Hematopoietic multipotent progenitor cell (in vitro differentiated cells): ENCODE measurements at places on chromosomes 16 and 17.

DNA sequence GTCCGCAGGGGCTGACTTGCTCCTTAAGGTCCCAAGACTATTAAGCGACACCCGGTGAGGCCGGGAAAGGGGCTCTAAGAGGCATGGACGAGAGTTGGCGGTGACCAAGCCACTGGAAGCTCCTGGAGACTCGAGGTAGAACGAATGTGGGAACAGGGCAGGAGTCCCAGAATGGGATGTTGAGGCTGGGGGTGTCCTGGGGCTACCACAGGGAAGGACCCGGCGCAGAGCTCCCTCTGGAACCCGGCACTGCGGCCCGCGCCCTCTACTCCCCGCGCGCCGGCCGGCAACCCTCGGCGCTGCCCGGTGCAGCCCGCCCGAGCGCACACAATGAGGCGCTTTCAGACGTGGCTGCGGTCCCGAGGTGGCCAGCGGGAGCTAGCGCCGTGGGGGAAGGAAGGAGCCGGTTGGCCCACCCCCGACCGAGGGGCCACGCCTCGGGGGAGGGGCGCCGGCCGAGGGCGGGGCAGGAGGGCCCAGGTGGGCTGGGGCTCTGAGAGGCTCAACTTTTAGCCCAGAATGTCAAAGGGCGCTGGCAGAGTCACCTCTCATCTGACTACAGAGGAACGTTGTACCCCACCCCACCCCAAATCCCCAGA is at the start of gene CHST6:
CHST6 (minus strand) TSS at position 366 of the 599 bp plus-strand sequence. CDS start 15,613 bp downstream, outside the sequence.
- DNase-seq = no peak

DNA sequence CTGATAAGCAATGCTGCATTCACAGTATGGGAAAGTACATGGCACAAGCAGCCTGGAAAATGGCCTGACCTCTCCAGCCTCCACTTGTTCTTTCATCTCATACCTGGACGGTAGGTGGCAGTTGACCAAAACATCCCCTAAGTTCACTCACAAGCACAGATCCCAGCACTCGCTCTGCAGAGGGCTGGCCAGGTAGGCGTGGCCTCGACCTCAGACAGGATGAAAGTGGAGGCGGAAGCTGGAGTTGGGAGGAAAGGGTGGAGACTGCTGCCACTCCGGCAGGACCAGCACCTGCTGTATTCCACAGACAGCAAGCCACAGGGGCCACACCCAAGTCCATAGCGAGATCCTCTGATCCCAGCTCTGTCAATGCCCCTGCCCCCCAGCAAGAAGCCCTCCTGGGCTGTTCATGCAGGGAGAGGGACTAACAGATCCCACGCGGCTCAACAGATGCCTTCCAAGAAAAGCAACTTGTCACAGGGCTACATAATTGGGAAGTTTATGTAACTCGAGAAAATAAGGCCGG is 31.3 kb downstream of the ZCCHC14 start:
- no peak for DNase-seq

- DNase-seq = no peak
Observed at GRCh38 chr17:80795090-80795580, 196.5 kb upstream of the CHMP6 start.

DNA sequence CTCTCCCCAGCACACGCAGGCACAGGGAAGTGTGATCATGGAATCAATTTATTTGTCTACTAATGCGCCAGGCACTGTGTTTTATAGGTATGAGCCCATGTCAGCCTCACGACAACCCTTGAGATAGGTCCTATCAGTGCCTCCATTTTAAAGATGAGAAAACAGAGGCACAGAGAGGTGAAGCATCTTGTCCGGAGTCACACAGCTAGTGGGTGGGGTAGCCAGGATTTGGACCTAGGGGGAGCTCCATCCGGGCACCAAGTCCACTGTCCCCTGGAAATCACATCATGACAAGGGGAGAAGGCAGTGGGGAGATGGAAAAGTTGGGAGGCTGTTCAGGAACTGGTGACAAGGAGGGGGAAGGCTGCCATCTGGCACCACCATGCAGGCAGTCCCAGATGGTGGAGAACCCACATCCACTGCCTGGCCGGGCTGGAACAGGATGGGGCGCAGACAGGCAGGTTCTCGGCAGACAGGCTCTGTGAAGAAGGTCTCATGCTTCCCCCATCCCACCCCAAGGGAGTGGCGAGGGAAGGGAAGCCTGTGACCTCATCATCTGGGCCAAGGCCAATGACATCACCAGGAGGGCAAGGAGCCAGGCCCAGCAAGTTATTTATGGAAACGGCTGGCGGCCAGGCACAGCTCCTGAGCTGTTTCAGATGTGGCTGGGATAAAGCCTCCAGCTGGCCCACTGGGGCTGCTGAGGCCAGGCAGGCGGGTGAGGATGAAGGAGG is 126.0 kb upstream of the SDK2 start:
- DNase-seq = no peak

DNA sequence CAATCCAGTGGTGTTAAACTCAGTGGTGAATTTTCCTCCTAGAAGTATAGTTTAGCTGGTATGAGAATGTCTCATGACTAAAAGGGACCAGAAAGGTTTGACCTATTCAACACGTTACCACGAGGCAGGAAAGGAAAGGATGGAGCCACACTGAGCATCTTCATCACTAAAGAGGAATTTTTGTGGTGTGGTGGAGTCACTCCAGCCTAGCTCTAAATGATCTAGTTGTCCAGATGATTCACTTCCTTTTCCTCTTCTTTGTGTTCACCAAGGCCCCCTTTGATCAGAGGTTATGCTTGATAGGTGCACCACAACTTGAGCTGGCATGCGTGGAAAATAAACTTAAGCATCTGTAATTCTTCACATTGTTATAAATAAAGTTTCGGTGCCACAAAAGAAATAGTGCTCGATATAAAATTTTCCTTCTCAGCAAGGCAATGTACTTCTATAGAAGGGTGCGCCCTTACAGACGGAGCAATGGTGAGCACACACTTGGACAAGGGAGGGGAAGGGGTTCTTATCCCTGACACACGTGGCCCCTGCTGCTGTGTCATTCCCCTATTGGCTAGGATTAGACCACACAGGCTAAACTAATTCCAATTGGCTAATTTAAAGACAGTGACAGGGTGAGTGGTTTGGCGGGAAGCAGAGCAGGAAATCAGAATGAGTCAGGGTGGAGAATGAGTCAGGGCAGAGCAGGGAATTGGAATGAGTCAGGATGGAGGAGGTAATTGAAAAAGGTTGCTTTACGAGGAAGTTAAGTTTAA is 254.6 kb downstream of the HS3ST3A1 start:
- peak; percentile 19 for DNase-seq

GRCh38 chr17:14336418-14336817 is 35.5 kb downstream of the HS3ST3B1 start:
- DNase-seq = no peak

- peak; percentile 19 for DNase-seq
Observed at GRCh38 chr17:64081802-64082799, 47.8 kb downstream of the ERN1 start.

GRCh38 chr17:69246726-69247375 is 18.2 kb upstream of the ABCA10 start:
- peak; percentile 3 for DNase-seq

- DNase-seq = no peak
Observed at GRCh38 chr17:76570457-76570856, 15.2 kb downstream of the ST6GALNAC2 start.

GRCh38 chr16:70156207-70156978 is 17.2 kb upstream of the CLEC18C start:
- no peak for DNase-seq

DNA sequence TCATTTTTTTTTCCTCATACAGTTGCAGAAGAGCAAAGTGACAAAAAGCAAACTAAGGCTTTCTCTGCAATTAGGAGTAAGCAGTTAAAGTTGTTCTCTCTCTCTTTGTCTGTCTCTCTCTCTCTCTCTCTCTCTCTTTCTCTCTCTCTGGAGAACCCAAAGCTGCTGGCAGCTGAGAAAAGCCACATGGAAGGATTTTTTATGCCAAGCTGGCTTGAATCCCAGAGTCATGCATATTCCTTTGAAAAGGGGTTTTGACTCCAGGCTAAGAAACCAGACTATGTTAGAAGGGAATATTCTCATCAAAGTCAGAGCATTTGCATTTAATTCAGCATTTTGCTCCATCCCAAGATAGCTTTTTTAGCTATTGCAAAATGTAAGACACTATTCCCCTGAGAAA is 1114.2 kb upstream of the GOT2 start:
- no peak for DNase-seq

DNA sequence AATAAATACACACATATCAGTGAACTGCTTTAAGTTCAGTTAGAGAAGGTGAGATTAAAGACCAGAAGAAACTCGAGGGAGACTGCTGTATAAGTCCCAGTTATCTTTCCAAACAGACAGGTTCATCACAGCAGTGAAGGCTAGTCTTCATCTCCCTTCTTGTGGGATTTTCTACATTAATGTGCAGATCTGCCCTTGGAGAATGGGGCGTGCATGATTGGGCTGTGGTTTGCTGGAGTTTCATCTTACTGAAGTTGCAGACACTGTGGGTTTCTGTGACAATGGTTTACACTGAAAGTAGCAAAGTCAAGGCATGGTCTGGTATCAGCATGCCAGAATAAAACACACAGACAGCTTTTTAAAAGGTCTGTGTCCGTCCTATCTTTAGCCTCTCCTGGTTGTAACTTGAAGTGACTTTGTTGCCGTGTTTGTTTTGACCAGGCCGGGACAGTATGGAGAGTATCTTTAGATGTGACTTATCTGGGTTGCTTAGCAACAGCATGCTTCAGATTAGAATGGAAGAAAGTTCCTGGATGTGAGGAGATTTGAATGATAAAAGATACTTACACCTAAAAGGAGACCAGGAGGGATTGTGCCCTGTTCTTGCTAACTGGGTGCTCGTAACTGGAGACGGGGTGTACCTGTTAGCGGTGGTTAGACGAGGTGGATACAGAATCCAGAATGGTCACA is 16.1 kb downstream of the NAA60 start:
- no peak for DNase-seq

- no peak for DNase-seq
Observed at GRCh38 chr17:81397314-81398175, 2.3 kb downstream of the BAHCC1 start.

- no peak for DNase-seq
Observed at GRCh38 chr17:28887871-28888471, 9.6 kb downstream of the FLOT2 start.

DNA sequence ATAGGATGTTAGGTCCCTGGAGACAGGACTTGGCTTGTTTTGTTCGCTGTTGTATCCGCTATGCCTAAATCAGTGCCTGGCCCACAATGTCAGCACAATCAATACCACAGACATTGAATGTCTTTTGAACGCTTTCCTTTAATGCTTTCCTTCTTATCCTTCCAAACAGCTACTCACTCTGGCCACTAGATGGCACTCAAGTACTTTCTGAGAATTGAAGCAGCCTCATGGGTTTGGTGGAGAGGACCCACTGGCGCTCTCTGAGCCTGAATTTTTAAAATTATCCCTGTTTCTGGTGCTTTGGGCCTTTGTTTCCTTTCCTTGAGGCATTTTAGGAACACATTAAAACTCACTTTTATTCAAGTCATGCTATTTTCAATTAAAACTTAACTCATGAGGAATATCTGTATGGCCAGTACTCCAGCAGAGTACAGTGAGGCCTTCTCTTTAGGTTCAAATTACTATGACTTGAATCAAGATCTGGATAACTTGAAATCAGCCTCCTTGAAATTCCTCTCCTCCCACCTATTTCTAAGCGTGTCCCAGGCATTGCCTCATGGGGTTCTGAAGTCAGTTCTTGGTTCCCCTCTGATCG is 3.2 kb upstream of the NLRP1 start:
- DNase-seq = peak; percentile 70

DNA sequence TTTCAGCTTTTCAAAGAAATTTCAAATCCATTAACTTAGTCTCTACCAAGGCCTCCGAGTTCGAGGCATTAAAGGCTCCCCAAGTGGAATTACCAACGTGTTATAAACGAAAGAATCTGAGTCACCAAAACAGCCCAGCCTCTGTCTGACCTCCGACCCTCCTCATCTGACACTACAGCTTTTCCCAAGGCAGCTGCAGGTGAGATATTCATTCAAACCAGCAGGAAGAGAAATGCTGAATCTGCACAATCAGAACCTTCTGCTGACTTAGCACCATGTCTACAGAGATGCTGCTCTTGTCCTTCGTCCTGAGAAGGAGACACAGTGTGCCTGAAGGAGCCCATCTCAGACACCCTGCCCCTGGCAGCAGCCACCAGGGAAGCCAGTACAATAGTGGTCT is 30.5 kb downstream of the GRIN2A start:
- no peak for DNase-seq

GRCh38 chr17:75589012-75589918 is 1.7 kb downstream of the MYO15B start:
- DNase-seq = peak; percentile 94

DNA sequence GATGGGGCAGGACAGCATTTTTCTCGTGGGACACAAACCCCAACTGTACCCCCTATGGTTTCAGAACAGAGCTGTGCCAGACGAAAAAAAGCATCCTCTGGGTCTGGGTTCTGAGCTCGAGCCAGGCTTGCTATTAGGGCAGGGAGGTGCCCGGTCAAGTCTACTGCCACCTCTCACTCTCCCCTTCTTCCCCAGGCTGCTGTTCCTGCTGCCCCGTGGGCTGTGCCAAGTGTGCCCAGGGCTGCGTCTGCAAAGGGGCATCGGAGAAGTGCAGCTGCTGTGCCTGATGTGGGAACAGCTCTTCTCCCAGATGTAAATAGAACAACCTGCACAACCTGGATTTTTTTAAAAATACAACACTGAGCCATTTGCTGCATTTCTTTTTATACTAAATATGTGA is 1.1 kb downstream of the MT1E start:
- DNase-seq = no peak

DNA sequence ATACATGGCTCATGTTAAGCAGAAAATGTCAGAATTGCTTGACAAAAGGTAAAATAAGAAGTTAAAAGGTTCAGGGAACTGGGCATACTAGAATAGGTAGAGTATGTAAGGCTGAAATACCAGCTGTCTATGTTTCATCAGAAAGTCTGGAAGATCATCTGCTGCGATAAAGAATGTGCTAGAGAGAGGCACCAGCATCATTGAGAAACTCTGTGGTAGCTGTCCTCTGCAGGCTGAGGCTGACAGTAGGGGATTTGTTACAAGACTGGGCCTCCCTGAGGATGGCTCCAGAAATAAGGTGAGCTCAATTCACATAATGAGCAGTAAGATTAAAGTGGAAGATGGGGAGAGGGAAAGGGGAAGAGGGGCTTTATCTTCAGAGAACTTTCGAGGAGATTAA is 4.5 kb upstream of the ZNF287 start:
- DNase-seq = no peak

DNA sequence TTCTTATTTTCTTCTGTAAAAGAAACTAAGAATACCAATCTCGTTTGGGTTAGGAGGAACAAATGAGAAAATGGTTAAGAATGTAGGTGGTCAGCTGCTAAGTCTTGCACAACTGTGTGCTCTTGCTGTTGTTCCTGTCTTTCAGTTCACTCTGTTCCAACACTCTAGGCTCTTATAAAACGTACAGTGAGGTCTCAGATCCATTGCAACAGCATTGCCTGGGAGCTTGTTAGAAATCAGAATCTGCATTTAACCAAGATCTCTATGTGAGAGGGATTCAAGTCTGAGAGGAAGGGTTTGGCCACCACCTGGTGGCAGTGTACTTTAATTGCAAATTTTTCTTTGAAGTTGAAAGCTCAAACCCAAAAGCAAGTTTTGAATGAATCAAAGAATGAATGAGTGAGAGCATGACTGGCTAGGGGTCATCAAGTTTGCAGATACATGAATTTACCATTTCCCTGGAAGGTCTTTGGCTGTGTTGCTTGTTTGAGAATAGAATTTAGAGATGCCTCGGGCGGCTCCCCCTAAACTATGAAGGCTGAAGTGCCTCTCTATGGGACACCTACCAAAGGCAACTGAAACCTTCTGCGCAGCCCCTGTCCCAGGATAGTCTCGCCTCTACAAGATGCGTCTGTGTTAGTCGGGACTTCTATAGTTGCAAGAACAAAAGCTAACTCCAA is 2.5 kb downstream of the ALOX15B start:
- DNase-seq = peak; percentile 65

- DNase-seq = no peak
Observed at GRCh38 chr17:74332017-74332650, 6.1 kb downstream of the KIF19 start.
